ENCODE measurements at places on chromosomes 3 and 15.
A peak's percentile ranks its signal among the peaks of the same experiment; 100 is the strongest.

- no peak for DNase-seq
Observed at GRCh38 chr15:64024172-64025050, 21.9 kb downstream of the DAPK2 start.

- DNase-seq, result peak; percentile 53
Observed at GRCh38 chr3:157127831-157128767, 31.8 kb downstream of the CCNL1 start.

- no peak for DNase-seq
Observed at GRCh38 chr15:89863918-89864317, 29.9 kb downstream of the AP3S2 start.

DNA sequence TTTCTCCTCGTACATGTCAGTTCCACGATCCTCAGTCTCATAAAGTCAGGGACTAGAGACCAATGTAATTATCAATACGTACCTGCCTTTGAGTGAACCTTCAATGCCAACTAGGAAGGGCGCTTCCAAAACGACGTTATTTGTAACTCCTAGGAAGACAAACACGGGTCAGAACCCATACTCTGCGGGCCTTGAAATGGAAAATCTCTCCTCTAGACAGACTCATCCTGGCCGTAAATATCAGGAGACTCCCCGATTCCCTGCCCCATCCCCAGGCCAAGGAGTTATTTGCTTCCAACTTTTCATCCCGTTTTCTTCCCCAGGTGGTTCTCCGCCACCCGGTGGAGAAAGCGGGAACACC lies 578 bp downstream of the OIP5 start:
- DNase-seq, result no peak

DNA sequence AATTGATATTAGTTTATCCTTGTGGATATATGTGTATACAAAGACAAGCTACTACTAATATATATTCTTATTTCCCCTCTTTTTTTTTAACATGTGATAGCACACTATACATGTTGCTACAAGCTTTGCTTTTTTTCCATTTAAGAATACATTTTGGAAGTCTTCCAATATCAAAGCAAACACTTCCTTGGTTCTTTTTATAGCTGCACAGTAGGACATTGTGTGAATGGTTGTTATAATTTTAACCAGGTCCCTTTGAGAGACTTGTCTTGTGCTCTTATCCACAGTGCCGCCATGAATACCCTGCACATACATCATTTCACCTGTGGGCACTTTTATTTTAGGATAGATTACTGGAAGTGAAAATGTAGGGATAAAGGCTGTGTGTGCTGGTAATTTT lies 88.7 kb downstream of the CACNA2D3 start:
- DNase-seq, result peak; percentile 60

DNA sequence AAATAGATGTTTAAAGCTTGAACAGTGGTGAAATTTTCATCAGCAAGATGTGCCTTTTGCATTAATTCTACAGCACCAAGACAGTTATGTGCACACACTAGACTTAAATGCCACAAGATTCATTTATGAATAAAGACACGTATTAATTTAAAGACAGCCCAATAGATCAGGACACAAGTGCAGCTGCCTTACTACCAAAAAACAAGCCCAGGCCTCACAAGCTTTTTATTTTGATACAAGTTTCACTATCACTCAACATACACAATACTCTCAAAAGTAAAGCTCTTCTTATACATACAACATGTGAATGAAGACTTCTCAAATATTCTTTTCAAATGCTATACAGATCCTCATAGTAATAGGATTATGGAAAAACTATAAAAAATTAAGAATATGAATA lies 2.4 kb downstream of the ACAP2 start:
- DNase-seq, result no peak

DNA sequence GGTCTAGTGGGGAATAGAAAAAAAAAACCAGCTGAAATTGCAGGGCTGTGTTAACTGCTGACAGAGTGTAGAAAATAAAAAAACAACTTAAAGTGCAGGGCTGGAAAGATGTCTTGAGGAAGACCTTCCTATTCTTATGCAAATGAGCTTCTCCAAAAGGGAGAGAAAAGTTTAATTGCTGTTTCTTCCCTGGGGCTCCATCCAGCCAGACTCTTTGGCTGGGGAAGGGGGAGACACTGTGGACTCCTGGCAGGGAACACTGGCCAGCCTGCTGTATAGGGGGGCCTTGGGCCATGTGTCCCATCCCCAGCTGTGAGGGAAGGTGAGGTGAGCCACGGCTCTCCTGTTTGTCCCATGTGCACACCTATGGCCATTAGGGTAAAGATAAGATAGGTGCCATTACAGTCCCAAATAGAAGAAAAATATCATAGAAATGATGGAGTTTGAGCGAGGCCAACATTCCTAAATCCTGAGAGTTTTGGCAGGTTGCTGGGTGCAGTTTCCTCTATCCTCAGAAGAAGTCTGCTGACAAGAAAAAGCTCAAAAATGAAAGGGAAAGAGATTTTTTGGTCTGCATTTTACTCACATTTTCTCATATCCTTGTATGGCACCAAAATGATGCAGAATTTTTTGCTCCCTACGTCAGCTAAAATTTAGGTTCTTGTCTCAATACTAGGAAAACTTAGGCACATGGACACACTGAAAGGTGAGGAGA lies 901.7 kb downstream of the PLOD2 start:
- no peak for DNase-seq

DNA sequence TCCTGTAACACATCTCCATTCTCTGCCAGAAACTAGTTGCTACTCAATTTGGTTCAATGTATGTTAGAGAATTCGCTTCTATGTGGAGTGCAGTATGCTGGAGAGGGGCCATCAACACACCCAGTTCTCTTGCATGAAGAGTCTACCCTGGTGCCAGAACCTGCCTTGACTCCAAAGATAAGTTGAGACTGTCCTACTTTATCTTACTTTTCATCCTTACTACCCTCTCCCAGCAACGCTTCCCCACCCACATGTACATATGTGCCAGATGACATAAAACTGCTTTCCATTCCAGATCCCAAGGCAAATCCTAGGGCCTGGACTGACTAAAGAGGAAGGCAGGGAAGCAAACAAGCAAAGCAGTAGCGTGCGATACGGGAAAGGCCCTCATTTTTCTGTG lies 442.6 kb upstream of the THRB start:
- DNase-seq, result no peak

DNA sequence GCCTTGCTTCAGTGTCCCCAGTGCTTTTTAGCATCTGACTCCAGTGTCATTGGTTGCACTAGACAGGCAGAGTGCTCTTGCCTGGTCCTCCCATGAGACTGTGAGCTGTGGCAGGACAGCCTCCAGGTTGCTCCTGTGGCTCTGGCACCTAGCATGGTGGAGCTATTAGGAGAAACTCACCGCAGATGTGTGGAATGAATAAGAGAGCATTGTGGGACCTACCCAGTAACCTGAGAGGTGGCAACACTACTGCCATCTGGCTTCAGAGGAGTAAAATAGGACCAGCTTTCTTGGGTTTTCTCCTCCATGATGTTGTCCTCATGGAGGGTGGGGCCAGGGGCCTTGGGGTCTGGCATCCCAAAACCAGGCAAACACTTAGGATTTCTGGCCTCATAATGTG lies 183.6 kb downstream of the EPHB1 start:
- no peak for DNase-seq

Measured in DMS79 treated with DMSO at 0.1 percent for 48 hours (cell line).